ENCODE measurements at places on chromosomes 16 and 17.
A peak's percentile ranks its signal among the peaks of the same experiment; 100 is the strongest.

DNA sequence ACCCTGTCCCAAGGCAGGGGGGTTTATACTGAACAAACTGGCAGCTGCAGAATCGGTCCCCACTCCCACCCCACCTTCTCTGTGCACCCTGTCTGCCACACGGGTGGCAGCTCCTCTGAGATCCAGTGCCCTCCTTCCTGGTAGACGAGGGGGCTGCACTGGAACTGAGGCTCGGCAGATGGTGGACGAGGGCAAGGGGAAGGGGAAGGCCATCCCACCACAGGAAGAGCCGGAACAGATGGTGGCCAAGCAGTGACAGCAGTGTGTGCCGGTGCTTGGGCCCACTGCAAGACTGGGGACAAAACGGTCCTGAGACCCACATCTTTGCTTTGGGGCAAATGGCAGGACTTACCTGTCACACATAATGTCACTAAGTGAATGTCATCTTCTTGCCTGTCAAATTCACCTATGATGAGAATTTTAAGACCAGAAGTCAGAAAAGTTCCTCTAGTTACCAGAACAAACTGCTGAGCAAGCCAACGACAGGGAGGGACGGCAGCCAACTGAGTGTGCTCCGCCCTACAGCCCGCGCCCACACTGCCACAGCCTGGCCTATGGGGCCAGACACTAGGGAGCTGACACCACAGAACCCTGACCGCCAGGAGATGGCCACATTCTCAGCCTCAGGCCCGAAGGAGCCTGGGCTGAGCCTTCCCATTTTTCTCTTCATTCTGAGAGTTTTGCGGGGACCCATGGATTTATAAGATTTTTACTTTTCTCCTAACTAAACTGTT is 14.4 kb downstream of the NTAN1 start:
- peak; percentile 58 for DNase-seq

- DNase-seq = no peak
Measured at GRCh38 chr17:40181205-40181604, 3.9 kb downstream of the RAPGEFL1 start.

- peak; percentile 61 for DNase-seq
Measured at GRCh38 chr17:4900231-4901107, 1.1 kb downstream of the C17orf107 start.

GRCh38 chr16:17474572-17474971 is 3.8 kb upstream of the XYLT1 start:
- no peak for DNase-seq

- no peak for DNase-seq
Measured at GRCh38 chr17:57143361-57143760, 58.3 kb downstream of the AKAP1 start.

DNA sequence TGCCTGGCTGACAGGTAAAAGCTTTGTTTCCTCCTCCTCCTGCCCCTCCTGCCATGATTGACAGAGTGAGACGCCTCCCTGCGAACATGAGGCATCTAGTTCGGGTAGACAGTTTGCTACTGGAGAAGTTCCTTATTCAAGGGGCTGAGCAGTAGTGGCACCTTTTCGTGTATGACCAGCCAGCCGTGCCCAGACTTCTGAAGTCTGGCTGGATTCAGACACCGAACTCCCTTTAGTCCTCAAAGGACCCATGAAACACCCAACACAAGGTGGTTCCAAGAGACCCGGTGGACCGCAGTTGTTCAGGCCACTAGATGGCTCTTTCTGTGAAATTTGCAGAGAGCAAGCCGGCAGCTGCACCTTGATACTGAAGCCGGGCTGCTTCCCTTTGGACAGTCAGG is 192.8 kb downstream of the XYLT1 start:
- DNase-seq = no peak

- DNase-seq = peak; percentile 75
Measured at GRCh38 chr17:27345141-27345904, 51.4 kb downstream of the WSB1 start.

DNA sequence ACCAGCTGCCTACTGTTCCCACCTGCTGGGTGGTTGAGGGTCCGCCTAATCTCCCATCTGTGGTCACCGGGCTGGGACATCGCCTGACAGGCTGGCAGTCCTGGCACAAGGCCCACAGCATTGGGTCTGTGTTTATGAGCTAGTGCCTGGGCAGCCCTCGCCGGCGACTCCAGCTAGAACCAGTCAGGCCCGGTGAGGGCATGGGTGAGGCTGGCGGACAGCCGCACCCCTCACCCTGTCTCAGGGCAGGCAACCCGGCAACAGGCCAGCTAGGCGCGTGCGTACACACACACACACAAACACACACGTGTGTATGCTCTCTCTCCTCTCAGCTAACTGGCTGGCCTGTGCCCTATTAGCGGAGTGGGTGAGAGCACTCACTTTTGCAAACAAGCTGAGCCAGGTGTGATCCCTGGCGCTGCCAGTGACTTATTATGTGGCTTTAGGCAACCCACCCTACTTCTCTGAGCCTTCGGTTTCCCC is 10.4 kb downstream of the HSD11B2 start:
- no peak for DNase-seq

GRCh38 chr17:82718986-82719685 is 2.6 kb downstream of the FN3KRP start:
- no peak for DNase-seq

GRCh38 chr16:27181019-27181790 is 22.1 kb upstream of the KDM8 start:
- DNase-seq = no peak

All from hindlimb muscle (tissue), 1 donor.